ENCODE measurements at places on chromosomes 7 and 10.

DNA sequence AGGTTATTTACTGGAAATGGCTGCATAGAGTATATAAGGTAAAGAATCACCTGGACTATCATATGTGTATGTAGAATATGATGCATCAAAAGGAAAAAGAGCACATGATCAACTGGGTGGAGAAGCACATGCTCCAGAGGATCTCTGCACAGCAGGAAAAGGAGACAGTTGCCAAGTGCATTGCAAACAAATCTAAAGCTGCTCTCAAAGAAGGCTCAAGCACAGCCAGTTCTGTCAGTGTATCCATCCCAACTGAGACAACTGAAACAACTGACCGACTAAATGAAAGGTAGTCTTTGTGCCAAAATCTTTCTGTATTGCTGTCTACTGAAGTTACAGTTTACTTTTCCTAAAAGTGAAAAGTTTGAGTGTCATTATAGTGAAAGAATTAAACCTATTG, 83.2 kb upstream of the SGCE start:
- no peak for DNase-seq

GRCh38 chr10:25552283-25552919, 377.6 kb downstream of the GPR158 start:
- no peak for DNase-seq

DNA sequence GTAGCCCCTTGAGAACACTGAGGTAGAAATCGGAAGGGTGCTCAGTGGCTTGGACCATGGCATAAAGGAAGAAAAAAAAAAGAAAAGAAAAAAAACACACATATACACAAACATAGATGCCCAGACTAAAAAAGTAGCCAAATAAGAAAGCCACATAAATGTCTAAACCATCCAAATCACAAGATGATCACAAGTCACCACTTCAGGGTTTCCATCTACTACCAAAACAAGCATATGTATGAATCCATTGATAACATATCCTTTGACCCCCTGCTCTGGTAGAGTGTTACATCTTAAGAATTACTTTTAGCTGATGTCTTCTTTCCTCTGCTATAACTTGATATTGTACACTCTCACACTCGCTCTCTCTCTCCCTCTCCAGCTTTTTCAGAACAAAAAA, 245.9 kb downstream of the AHR start:
- no peak for DNase-seq

DNA sequence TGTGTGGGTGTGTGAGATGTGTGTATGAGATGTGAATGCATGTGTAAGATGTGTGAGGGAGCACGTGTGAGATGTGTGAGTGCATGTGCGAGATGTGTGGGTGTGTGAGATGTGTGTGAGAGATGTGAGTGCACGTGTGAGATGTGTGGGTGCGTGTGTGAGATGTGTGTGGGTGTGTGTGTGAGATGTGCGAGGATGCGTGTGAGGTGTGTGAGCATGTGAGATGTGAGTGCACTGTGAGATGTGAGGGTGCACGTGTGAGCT, 31.0 kb downstream of the PPIF start:
- no peak for DNase-seq

DNA sequence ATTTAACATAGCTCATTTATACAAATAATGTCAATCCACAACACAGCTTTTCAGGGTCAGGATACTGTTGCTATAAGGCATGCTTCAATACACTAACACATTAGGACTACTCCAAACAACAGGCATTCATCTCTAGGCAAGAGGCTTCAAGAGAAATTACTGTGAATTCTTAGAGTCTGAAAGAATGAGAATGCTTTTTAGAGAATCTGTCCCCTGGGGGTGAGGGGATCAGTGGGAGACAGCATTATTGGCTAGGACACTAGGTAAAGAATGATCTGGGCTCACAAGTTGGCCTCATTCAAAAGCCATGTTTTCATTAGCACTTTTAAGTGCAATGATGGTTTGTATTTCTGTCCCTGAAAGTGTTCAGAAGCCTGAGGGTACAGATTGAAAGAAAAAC, 132.6 kb downstream of the SEMA3D start:
- no peak for DNase-seq

DNA sequence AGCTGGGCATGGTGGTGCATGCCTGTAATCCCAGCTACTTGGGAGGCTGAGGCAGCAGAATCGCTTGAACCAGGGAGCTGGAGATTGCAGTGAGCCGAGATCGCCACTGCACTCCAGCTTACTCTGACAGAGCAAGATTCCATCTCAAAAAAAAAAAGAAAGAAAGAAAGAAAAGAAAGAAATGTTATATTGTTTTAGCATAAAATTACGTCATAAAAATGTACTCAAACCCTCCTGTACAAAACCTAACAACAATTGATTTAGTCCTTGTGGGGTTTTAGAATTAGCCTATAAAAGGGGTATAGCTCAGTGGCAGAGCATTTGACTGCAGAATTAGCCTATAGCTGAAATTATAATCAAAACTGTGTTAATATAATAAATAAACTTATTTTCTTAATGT, 27.9 kb downstream of the PIK3AP1 start:
- DNase-seq, result no peak

GRCh38 chr7:130894909-130895750, 161.1 kb upstream of the KLF14 start:
- DNase-seq, result no peak

- no peak for DNase-seq
Measured at GRCh38 chr10:15603446-15604011, 116.2 kb downstream of the ITGA8 start.

- no peak for DNase-seq
Measured at GRCh38 chr7:7789551-7789988, 71.2 kb upstream of the RPA3 start.

GRCh38 chr10:88037623-88038022, 174.2 kb downstream of the PTEN start:
- no peak for DNase-seq

DNA sequence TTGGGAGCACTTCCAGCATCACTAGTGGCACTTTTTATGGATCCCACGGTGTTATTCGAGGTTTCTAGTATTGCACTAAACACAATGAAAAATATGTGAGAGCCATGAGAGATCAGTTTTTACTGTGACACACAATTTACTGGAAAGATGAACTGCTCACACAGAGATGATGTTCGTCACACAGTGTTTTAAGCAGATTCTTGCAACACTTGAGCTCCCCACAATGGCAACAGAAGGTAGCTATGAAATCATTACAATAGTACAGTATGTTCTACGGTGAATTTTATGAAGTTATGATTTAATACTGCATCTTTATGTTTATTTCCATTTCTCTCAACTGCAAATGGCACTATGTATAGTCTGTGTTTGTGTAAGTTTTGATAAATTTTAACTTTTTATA, 27.4 kb upstream of the ENTPD1 start:
- DNase-seq, result no peak

DNA sequence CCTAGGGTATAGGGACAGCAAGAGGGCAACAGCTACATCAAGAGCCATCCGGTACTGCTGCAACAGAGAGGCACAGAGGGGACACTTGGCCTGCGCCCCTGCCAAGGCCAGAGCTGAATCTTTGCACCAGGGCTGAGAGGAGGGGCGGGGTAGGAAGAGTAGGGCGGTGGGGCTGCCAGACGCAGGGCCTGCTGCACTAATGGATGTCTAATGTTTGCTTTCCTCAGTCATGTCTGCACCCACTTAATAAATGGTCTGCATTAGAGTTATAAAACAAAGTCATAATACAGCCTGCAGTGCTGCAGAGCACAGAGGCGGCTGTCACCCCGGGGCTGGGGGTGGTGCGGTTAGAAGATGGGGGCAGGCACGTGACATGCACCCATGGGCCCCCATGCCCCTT, 42.2 kb upstream of the SLC29A3 start:
- no peak for DNase-seq

DNA sequence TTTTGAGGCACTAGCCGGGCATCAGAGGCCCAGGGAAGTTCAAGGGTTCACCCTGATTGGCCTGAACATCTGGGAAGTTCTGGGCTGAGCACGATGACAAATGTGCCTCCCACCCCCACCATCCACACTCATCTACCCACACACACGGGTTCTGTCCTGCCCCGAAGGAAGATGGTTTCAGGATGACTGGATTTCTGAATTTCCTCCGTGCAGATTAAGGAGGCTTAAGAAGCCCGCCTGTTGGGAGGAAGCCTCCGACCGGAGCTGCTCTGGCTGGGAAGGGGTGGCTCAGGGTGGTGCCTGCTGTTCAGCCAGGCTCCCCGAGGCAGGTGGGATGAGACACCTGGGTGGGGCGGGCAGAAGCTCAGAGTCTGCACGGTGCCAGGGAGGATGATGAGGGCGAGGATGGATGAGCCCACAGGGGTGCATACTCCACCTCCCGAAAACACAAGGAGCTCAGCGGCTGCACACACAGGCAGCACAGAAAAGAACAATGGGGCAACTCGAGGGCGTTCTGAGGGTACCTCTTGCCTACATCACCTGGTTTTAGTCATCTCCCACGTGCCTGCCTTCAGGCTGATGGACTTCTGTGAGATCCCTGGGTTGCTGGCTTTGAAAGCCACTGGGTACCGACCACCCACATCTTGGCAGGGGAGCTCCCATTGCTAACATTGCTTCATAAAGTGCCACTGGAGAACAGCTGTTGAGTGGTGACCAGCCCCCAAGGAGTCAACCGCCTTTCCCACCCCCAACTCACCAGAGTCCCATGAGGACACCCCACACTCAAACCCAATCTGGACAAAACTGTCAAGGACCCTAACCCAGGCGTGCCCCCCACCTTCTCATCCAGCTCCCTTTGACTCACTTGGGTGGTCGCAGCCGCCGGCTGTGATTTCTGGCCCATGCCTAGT, 41.2 kb downstream of the CALML3 start:
- DNase-seq, result no peak

DNA sequence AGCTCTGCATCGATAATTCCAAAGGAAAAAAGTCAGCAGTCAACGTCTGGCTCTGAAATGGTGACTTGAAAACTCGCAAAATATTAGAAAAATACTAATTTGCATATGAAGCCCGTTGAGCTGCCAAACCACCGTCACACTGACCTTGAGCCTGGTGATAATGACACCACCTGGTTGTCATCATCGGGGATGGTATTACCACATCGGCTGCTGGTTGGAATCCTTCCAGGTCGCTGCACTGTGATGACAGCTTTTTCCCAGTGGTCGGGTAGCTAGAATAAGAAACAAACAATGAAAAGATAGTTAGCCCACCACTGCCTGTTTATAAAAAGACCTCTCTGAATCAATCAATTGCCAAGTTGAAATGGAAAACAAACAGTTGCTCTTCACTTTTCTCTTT, 41.6 kb downstream of the LAMB1 start:
- no peak for DNase-seq

DNA sequence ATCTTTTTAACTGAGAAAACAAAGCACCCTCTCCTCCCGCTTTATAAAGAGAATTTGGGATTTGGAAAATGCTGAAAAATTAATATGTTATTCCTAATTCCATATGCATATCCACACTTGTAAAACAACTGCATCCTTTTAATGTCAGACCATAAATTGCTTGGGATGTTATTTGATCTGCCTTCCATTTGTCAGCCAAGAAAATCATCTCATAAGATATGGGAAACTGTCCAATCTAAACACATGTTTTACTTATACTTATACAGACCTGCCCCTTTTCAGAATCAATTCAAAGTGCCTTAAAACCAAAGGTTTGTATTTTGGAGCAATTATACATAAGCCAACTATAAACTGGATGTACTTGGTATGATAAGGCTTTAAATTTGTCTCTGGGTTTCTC, 595.5 kb upstream of the PFKP start:
- DNase-seq, result no peak

DNA sequence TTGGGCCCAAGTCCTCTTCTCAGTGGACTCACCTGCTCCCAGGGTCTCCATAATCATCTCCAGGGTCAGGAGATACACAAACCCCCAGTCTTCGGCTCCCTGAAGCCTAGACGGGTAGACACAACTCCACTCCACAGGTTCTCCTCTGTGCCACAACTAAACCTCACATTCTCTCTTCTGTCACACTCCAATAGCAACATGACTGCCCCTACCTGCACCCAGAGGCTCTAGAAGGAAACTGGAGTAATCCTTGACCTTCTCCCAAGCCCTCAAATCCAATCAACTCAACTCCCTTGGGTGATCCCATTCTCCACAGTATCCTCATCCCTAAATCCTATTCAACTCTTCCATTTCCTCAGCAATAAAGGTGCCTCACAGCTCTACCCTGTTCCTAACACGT, 16.2 kb downstream of the HNRNPF start:
- DNase-seq, result no peak

DNA sequence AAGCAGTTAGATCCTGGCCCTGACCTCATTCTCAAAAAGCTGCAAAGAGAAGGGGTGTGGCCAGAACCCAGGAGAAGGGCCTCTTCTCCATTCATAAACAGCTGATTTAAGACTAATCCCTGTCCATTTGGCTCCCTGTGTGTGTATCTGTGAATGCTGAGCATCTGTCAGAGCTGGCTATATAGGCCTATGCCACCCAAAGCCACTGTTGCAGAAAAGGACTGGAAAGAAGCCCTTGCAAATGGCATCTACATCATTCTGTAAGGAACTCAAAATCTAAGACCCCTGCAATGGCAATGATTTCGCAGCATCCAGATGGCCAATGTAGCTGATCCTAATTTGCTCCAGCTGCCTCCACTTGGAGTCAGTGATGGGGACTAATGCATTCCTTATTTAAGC, 384.5 kb downstream of the KCNMA1 start:
- DNase-seq, result no peak

GRCh38 chr7:940599-941408, 13.7 kb downstream of the ADAP1 start:
- DNase-seq, result no peak

GRCh38 chr10:73131301-73131700, 21.0 kb downstream of the NUDT13 start:
- no peak for DNase-seq

- no peak for DNase-seq
Measured at GRCh38 chr7:111836592-111836991, 274.3 kb upstream of the IMMP2L start.

- DNase-seq, result no peak
Measured at GRCh38 chr10:1410032-1410431, 327.3 kb downstream of the ADARB2 start.
